ENCODE measurements at places on chromosomes 2 and 18. TPM values are rescaled to one million over a fixed set of nuclear protein-coding genes. Genes with fewer than 3 reads are reported as not detected.

GRCh38 chr2:216362730-216363129 lies 9.6 kb downstream of the MARCHF4 start:
- no peak for DNase-seq

DNA sequence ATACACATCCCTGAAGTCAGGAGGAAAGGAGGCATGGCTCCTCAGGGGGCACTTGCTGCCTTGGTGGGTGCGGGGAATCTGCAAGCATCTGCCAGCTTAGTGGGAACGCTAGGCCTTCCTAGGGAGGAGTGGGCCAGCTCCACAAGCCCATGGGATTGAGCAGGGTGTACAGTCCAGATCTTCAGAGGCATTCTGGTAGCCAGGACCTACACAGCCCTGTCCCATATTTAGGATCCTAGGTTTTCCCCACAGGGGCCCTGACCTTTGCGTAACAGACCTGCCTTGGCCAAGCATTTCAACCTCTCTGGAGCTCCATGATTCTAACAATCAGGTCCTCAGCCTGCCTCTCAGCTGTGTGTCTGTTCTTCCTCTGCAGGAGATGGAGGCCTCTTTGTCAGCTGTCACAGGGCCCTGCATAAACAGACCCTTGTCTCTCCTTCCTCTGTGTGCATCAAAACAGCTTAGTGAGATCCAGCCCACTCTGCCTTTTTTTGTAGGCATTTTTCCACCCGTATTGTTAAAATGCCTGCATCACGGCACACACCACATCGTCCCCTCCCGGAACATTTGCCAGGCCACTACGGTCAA lies 140.2 kb upstream of the NDUFV2 start:
- DNase-seq = no peak

DNA sequence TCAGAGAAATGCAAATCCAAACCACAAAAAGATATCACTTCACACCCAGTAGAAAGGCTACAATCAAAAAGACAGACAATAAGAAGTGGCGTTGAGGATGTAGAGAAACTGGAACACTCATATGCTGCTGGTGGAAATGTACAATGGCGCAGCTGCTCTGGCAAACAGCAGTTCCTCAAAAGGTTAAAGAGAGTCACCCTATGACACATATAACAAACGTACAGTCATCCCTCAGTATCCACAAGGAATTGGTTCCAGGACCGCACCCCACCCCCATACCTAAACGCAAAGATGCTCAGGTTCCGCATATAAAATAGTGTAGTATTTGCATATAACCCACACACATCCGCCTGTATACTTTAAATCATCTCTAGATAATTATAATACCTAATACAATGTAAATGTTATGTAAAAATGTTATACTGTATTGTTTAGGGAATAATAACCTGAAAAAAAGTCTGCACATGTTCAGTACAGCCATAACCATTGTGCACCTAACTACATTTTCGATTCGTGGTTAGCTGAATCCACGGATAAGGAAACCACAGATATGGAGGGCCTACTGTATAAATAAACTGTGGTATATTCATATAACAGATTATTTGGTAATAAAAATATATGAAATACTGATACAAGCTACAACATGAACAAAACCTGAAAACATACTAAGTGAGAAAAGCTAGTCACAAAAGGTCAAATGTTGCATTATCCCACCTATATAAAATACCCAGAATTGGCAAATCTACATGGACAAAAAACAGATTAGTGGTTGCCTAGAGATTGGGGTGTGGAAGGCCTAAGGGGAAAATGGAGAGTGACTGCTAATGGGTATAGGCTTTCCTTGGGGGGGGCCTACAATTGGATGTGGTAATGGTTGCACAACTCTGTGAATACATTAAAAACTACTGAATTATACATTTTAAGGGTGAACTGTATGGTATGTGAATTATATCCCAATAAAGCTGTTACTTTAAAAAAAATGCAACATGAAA lies 37.5 kb downstream of the UXS1 start:
- DNase-seq = no peak

TRIM43B gene
- not detected for total RNA-seq
